NCI-H524 treated with DMSO at 0.1 percent for 48 hours (cell line): ENCODE measurements at places on chromosomes 2 and 18.

GRCh38 chr18:23179416-23179815 lies 44.1 kb downstream of the CABLES1 start:
- no peak for DNase-seq

DNA sequence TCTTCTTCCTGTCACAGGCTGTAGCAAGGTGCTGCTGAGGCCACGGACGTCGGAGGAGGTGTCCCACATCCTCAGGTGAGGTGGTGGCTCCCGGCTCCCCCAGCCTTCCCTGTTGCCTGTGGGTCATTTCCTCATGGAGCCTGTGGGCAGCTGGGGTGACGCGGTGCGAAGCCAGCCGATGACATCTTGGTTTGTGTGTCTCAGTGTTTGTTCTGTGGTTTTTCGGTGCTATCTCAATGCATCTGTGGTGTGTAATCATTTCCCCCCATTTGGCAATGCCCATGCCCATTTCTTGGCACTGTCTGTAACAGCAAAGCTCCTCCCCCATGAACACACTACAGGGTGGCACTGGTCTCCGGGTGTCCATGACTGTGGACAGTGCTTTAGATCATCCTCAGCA lies 6.6 kb downstream of the D2HGDH start:
- DNase-seq: no peak

GRCh38 chr2:98164256-98164655 lies 77.3 kb downstream of the VWA3B start:
- no peak for DNase-seq

- no peak for DNase-seq
Measured at GRCh38 chr2:144937910-144938709, 418.2 kb upstream of the ZEB2 start.

DNA sequence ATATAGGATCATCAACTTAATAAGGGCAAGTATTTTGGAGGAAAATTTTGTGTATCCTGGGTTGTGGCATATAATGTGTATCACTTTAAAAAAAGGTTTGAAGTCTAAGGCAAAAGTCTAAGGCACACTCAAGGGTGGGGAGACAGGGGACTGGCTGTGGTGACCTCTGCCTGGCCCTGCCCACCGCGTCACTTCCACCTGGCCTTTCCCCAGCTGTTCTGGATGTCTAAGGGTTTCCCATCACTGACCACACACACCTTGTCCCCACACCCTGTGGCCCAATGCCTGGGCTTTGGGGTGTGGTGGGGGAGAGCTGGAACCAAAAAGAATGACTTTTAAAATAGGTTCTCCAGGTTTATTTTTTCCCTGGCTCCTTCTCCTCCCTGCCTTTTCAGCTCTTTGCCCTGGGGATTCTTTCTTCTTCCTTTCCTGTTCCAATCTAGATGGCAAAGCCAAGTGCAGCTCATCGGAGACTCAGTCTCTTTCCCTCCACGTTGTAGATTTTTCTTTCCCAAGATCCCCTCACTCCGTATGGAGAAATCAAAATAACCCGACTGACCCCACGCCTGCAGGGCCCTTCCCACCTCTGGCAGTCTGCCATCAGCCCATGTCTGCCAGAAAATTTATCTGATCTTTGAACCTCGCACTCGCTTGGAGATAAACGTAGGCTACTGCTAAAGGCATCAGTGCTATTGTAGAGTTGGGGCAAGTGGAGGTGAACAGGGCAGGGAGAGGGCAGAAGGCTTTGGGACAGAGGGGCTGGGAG lies 257.2 kb downstream of the DYSF start:
- no peak for DNase-seq

GRCh38 chr2:132730611-132731010 lies 60.6 kb upstream of the LYPD1 start:
- DNase-seq: no peak

DNA sequence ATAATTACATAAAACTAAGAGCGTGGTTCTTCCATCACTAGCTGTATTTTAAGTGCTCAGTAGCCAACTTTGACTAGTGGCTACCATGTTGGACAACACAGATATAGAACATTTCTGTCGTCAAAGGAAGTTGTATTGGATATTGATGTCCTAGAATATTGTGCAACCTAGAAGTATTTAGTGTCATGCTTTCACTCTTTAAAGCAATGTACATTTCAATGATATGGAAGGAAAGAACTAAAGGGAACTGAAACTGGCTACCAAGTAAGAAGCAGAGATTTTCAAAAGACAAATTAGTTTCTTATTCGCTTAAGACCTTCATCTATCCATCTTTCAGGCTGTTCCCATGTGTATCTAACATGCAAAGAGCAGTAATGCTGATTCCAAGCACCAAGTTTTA lies 85.4 kb upstream of the EML6 start:
- DNase-seq: no peak

GRCh38 chr2:24659862-24660261 lies 133.3 kb downstream of the PTRHD1 start:
- peak; percentile 78 for DNase-seq

GRCh38 chr2:649426-650342 lies 27.5 kb downstream of the TMEM18 start:
- no peak for DNase-seq

GRCh38 chr2:119753041-119753929 lies 6.4 kb upstream of the PTPN4 start:
- DNase-seq: no peak

- DNase-seq: no peak
Measured at GRCh38 chr2:57884281-57884680, 162.3 kb upstream of the VRK2 start.

GRCh38 chr2:12890481-12890991 lies 173.8 kb downstream of the TRIB2 start:
- DNase-seq: peak; percentile 50

DNA sequence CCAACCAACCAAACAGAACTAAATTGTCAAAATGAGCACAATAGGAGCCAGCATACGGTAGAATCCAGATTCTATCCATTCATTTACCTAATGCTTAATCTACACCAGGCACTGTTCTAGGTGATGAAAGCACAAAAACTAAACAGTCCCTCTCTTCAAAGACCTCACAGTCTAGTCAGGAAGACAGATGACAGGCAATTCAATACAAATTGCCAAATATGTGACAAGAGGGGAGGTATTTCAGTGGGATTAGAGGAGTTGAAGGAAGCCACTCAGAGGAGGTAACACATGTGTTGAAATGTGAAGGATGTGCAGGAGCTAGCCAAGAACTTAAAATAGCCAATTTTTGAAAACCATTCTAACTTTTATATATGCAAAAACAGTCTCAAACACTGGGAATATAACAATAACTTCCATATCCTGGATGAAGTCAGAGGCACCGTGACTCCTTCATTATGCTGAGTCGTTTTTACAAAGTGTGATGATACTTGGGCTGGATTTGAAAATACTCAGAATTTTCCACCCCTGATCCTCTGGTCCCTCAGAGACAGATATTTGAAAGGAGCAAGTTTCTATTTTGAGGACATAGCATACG lies 204.9 kb downstream of the PID1 start:
- no peak for DNase-seq
